ENCODE measurements at places on chromosomes 16 and 17.
A peak's percentile ranks its signal among the peaks of the same experiment; 100 is the strongest.

- DNase-seq: no peak
These were observed 42.5 kb downstream of the KSR1 start for GRCh38 chr17:27498615-27499309.

DNA sequence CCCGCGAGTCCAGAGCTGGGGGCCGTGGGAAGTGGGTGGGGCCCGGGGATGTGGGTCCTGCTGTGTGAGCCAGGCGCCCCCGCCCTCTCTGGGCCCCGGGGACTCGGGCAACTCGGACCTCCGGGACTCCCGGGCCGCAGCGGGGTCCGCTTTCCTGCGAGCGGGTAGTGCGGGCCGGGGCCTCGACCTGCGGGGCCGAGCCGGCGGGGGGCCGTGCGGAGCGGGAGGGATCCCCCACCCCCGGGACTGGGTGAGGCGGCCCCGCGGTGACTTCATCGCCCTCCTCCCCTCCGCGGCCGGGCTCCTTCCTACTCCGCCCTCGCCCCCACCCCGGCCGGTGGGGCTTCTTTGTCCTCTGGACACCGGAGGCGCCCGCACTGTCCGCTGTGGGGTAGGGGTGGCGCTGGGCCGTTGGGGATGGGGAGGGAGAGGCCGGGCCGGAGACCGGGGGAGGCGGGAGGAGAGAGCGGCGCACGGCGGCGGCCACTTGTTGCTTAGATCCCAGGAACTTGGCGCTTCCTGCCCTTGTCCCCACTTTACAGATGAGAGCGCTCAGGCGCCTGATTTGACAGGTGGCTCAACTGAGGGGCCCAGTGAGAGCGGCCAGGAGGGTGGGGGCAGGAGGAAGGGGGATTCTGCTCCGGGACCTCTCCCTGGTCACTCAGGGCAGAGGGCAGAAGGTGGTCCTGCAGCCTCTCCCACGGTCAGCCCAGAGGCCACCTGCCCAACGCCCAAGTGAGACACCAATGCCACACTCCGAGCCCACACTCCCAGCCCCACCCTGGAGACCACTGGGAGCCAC, 874 bp downstream of the CMTM3 start:
- peak; percentile 74 for DNase-seq

- no peak for DNase-seq
These were observed 15.7 kb downstream of the CRLF3 start for GRCh38 chr17:30808785-30809286.

DNA sequence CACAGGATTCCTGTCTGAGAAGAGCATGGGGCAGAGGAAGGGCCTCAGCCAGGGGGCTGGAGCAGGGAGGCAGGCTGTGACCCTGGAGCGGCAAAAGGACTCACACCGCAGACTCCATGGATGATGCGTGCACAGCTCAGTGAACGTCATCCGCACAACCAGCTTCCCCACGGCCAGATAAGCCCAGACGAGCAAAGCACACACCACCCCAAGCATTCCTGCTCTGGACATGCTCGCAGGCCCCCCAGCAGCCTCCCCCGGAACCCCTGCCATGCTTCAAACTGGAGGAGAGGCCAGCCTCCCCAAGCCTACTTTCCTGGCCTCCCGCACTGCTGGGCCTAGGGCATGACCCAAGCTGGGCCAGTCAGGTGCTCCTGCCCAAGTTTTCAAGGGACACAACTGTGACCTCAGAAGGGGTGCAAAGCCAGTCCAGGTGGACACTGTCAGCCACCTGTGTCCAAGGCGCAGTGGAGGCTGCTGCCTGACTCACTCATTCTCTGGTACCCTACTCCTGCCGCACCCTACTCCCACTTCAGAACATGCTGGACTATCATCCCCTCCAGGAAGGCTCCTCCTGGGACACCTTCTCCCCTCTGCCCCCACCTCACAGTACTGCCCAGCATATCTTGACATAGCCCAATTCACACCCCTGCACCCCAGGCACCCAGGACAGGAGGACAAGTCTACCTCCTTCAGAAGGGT, 4.8 kb downstream of the BCAR1 start:
- DNase-seq: no peak

- DNase-seq: peak; percentile 81
These were observed 17.8 kb downstream of the SERPINF1 start for GRCh38 chr17:1779571-1780131.

DNA sequence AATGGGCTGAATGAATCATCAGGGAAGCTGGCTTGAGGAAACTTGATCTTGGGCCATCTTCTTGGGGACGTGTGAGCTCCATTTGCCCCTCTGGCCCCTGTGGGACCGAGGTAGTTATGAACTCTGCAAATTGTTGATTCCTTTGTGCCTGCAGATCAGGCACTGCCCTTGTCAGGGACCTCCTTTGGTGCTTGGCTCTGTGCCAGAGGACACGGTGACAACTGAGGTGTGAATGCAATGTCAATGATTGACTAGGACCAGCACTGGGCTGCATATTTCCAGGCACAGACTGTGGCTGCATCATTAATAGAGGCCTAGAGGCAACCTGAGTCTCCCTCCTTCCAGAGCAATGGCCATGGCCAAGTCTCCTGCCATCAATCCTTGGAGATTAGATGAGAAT, 23.8 kb downstream of the PDILT start:
- DNase-seq: no peak

DNA sequence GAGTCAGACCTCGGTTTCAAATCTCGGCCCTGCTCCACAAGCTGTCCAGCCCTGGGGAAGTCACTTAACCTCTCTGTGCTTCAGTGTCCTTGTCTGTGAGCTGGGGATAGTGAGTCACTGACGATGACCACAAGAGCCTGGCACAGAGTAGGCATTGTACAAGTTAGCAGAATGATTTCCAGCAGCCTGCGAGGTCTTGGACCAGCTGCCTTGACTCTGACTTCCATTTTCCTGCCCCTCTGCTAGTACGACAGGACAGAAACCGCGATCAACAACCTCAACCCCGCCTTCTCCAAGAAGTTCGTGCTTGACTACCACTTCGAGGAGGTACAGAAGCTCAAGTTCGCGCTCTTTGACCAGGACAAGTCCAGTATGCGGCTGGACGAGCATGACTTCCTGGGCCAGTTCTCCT, 20.7 kb downstream of the CPNE2 start:
- DNase-seq: no peak

GRCh38 chr17:50354198-50354597, 8.3 kb downstream of the XYLT2 start:
- no peak for DNase-seq

DNA sequence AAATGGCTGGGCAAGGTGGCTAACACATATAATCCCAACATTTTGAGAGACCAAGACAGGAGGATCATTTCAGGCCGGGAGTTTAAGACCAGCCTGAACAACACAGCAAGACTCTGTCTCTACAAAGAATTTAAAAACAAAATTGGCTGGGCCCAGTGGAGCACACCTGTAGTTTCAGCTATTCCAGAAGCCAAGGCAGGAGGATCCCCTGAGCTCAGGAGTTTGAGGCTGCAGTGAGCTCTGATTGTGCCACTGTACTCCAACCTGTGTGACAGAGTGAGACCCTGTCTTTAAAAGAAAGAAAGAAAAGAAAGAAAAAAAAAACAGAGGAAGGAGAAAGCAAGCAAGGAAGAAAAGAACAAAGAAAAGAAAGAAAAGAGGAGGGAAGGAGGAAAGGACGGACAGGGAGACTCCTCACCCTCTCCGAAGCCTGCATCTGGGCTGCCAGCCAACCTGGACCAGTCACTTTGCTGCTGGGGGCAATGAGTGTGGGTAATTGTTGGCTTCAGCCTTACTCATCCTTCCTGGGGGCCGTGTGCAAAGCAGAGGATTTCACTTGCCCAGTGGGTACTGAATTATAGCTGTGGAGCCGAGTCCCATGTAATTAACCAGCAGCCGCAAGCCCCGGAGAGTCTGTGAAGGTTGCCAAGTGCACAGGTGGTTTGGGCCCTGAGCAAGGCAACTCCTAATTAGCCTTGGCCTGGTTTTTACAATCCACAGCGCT, 6.7 kb upstream of the MT4 start:
- DNase-seq: no peak

GRCh38 chr17:10894220-10894619, 56.3 kb upstream of the PIRT start:
- DNase-seq: no peak
